ENCODE measurements at places on chromosomes 4 and X. TPM values are rescaled to one million over a fixed set of nuclear protein-coding genes. Genes with fewer than 3 reads are reported as not detected.

The PPARGC1A gene
- total RNA-seq: 1.6 TPM

GRCh38 chrX:1385253-1386223 is 6.4 kb downstream of the SLC25A6 start:
- no peak for DNase-seq

DNA sequence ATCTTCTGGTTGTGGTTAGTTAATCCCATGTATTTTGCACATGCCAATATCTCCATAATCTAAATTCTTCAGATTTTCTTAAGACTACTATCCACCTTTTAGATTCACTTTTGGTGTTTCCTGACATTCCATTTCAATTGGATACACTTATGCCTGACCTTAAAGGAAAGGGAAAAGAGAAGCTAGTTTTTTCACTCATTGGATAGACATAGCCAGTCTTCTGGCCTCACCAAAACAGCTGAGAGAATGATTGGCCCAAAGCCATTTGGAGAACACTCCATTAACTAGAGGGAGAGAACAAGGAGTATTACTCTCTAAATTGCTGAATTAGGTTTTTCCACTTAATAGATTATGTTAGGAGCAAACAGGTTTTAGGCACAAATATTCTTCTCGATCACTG is 4.0 kb downstream of the PRPS1 start:
- DNase-seq: no peak

- no peak for DNase-seq
Measured at GRCh38 chr4:37481547-37482122, 204.5 kb downstream of the RELL1 start.

DNA sequence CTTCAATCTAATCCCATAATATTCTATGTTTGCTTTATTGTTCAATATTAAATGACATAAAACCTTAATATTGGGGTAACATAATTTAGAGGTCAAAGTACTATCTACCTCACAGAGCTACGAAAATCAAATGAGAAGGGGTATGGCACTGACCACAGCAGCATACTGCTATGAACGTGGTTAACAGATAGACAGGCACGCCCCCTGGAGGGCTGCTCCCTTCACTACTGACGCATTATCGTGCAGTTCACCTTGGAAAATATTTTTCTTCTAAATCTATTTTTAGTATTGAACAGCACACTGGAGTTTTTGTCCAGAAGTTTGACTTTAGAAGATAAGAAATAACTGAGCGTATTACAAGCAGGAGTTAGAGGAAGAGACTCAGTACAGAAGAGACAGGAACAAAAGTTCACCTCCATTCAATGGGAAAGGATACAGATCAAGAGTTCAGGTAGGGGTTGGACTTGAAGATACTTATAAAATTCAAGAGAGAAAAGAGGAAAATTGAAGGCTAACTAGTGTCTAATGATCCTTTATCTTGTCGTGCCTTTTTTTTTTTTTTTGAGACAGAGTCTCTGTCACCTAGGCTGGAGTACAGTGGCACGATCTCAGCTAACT is 22.7 kb downstream of the MAP9 start:
- DNase-seq: peak; percentile 30

DNA sequence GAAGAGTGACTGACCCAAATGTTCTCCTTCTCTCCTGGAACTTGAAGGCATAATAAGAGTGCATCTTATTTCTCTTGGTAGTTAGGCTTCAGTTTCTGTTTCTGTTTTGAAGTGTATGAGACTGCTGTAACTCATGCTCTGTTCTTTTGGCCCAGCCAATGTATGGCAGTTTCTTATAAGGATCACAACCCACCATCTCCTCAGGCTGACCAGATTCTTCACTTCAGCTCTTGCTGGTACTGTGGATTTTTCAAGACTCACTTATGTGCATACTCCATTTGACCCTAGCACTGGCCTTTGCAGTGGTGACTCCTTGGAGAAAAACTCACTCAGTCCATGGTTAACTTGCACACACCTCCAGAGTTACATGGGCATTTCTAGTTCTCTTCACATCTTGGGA is 9.6 kb upstream of the YTHDC1 start:
- no peak for DNase-seq

The ZDHHC15 gene
- not detected for total RNA-seq

GRCh38 chr4:24914460-24914859 is 1.6 kb upstream of the CCDC149 start:
- peak; percentile 25 for DNase-seq

DNA sequence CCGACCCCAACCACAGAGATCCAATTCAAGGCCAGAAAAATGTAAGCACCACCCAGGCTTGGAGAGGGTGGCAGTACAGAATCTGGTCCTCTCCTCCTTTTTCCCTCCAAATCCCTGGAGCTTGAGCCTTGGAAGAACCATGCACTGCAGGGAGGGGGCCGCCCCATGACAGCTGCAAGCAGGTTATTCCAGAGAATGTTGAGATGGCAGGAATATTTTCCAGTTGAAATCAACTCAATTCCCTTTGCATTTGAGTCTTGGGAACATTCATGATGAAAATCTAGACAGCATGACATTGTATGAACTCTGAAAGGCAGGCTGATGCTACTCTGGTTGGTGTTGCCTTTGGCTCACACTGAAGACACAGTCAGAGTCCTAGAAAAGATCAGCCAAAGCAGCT is 386.6 kb upstream of the FGF16 start:
- DNase-seq: no peak

The NLGN4X gene
- total RNA-seq: 0.13 TPM

GRCh38 chrX:69151866-69152284 is 13.4 kb downstream of the PJA1 start:
- DNase-seq: no peak

- DNase-seq: no peak
Measured at GRCh38 chr4:101183221-101183620, 164.1 kb downstream of the PPP3CA start.

- DNase-seq: peak; percentile 62
Measured at GRCh38 chr4:105992641-105993305, 97.5 kb downstream of the NPNT start.

- DNase-seq: peak; percentile 3
Measured at GRCh38 chrX:70289168-70289792, 447 bp downstream of the PDZD11 start.

GRCh38 chr4:98509721-98510120 is 148.7 kb downstream of the TSPAN5 start:
- no peak for DNase-seq

- peak; percentile 4 for DNase-seq
Measured at GRCh38 chrX:86806786-86807185, 658.5 kb downstream of the DACH2 start.

The PHOX2B gene
- total RNA-seq: not detected

DNA sequence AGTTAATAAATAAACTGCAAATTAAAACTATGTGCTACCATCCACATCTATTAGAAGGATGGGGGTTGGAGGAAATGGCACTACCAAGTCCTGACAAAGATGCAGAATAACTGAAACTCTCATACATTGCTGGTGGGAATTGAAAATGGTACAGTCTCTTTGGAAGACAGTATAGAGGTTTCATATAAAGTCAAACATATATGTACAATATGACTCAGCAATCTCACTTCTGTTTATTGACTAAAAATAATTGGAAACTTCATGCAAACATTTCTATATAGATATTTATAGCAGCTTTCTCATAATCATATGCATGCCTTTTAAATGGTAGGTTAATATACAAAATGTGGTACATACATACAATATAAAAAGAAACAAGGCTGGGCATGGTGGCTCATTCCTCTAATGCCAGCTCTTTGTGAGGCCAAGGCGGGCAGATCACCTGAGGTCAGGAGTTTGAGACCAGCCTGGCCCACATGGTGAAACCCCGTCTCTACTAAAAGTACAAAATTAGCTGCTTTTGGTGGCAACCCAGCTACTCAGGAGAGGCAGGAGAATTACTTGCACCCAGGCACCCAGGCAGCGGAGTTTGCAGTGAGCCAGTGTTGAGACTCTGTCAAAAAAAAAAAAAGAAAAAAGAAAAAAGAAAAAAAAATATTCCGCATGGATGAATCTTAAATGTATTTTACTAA is 225.0 kb upstream of the CXXC4 start:
- DNase-seq: no peak

DNA sequence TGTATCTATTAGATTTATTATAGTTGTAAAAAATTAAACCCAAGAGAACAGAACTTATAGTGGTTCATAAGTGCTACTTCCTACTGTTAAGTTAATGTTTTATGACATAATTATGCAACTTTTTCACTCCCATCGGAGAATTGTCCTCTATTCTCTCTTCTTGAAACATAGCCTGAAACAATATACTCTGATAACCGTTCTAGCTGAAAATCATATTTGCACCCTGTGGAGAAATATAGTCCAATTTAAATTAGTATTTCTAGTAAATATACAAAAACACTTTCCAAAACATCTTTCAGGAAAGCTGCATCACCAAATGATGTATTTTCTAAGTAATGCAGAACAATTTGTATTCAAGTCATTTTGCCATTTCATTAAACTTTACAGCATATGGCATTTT is 586.4 kb downstream of the PRR32 start:
- DNase-seq: no peak

The GLOD5 gene
- not detected for total RNA-seq

The MMRN1 gene
- total RNA-seq: under 0.01 TPM

The CT45A2 gene
- not detected for total RNA-seq

The AMTN gene
- 0.79 TPM for total RNA-seq

The ABLIM2 gene
- total RNA-seq: 2.8 TPM
